GM10248 (cell line): ENCODE measurements at places on chromosomes 6 and 20.

- no peak for DNase-seq
These were observed 423.8 kb upstream of the ADGRB3 start for GRCh38 chr6:68211242-68211795.

GRCh38 chr6:111110036-111110435 is 22.7 kb downstream of the SLC16A10 start:
- no peak for DNase-seq

DNA sequence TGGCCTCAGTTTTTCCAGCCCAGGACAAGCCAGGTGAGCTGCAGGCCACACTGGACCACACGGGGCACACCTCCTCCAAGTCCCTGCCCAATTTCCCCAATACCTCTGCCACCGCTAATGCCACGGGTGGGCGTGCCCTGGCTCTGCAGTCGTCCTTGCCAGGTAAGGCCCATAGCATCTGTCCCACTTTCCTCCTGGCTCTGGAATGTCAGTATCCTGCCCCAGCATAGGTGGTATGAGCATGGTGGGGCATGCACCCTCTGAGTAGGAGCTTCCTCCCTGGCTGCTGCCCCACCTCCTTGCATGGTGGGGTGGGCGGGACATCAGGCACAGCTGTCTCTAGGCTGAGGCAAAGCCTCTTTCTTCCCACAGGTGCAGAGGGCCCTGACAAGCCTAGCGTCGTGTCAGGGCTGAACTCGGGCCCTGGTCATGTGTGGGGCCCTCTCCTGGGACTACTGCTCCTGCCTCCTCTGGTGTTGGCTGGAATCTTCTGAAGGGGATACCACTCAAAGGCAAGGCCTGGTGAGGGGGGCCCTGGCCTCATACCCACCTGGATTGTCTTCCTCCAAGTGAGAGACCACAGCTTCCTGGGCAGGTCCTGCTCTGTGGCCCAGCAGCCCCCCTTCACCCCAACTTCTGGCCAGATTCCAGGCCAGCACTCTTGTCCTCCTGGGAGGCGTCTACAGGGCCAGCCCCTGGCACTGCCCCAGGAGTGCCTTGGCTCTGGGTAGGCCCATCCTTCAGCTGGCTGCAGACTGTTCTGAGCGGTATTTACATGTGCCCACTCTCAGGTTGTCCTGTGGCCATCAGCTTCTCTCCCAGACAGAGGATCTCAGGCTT is 9.1 kb downstream of the PI16 start:
- DNase-seq: peak; percentile 63

GRCh38 chr20:38136421-38137245 is 28.4 kb downstream of the TGM2 start:
- DNase-seq: no peak

DNA sequence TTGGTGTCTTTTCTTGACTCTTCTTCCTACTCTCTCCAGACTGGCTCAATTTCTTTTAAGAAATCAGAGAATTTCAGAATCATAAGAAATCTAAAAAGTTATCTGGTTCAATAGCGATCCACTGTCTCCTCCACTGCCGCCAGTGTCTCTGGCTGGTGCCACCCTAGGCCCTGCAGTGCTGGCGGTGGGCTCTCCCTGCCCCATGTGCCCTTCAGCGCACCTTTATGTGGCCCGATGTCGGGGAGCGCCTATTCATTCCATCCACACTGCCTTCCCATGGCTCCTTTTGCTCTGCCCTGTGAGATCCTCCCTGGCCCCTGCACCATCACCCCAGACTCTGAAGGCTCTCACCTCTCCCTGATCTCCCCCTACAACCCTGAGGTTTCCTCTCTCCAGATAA is 62.8 kb downstream of the TBXT start:
- no peak for DNase-seq

- no peak for DNase-seq
These were observed 199.9 kb upstream of the PRDM1 start for GRCh38 chr6:105886066-105886813.

DNA sequence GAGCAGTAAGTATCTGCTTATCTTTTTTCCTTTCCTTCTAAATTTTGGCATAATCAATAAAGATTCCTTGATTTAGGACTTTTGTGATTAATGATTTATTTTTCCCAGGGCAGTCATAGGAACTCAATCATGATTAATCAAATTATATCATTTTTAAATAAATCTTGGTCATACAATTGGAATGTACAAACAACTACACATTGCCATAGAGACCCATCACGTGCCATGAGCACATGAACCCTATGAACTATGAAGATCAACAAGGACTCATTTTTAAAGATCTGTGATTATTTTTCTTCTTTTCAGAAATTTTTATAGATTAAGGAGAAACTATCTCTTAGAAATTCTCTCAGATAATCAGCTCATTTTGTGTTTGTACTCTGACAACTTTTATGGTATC is 622.4 kb downstream of the BCKDHB start:
- DNase-seq: no peak

DNA sequence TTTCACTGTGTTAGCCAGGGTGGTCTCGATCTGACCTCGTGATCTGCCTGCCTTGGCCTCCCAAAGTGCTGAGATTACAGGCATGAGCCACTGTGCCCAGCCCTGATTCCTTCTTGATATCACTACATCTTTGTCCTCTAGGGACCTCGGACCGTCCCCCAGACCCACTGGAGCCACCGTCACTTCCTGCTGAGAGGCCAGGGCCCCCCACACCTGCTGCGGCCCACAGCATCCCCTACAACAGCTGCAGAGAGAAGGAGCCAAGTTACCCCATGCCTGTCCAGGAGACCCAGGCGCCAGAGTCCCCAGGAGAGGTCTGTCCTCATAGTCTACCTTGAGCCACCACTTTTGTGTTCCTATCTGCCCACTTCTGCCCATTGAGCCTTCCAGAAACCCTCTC is 14.6 kb downstream of the MAVS start:
- no peak for DNase-seq

DNA sequence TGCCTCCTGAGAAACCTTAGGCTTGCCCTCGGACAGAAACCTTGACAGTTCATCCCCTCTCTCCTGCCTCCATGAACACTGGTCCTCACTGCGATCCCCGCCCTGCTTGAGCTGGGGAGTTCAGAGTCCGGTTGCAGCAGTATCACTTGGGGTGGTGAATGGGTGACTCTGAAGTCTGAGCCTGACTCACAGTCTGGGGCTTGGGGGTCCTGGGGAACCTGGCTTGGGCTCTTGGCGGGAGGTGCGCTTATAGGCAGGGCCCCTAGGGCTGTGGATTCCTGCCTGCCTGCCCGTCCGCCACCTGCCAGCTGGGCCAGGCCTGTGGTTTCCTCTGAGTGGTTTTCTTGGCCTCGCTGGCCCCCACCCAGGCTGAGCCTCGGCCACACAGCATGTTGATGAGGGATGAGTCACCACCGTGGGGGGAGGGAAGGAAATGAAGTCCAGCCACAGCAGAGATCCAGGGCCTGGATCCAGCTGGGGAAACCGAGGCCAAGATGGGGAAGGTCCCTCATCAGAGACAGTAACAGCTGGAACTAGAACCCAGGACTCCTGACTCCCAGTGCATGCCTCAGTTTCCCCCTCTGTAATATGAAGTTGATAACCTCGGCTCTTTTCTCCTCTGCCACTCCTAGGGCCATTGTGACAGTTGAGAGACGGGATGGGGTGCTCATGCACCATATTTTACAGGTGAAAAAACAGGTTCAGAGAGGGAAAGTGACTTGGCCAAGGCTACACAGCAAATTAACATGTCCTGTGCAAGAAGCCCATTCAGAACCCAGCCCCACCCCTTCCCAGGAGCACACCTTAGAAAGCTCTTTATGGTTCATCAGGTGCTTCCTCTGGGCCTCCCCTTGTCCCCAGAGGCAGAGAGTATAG is 9.2 kb downstream of the FOXS1 start:
- DNase-seq: peak; percentile 71

DNA sequence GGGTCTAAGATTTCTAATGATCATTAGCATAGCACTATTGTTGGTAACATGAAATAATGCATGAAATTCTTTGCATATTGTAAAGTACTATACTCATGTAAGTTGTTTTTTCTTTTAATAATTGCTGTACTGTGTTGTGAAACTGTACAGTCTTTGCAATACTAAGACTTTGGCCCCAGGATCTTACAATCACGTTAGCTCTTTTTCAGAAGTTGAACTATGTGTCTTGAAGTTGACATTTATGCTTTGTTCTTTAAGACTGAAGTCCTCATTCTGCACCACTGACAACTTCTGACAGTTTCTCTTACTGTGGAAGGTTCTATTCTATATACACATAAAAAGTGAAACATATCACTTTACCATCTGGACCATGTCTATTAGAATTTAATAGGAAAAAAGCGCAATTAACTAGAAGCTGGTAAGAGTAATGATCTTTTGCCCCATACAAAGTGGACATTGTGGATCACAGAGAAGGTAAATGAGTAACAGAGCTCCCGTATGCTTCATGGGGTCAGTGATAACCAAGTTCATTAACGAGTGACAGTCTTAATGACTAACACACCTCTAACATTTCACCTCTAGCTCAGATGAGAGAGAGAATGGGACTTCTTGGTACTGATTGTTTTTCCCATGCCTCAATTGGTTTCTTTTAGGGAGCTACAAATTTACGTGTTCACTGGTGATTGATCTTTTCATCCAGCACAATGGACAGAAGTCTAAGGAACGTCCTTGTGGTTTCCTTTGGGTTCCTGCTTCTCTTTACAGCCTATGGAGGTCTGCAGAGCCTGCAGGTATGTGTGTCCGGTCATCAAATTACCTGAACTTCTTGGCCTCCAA is at the start of gene UNC93A:
TSS of gene UNC93A (plus strand) at position 530 of the 837 bp plus-strand sequence. CDS start at position 705, 175 bp downstream.
- no peak for DNase-seq

- DNase-seq: no peak
These were observed 390.8 kb downstream of the GJA1 start for GRCh38 chr6:121826156-121826810.

GRCh38 chr20:9838378-9839295 is at the start of gene PAK5:
Gene PAK5, minus strand, starts transcription at chr20:9839076. Its CDS starts 194,748 bp downstream, at chr20:9644328.
- DNase-seq: no peak

- DNase-seq: no peak
These were observed 55.1 kb upstream of the FBXL4 start for GRCh38 chr6:99002831-99003230.

GRCh38 chr6:29723262-29723665 is at the start of gene HLA-F:
Gene HLA-F, plus strand, starts transcription at chr6:29723434. Its CDS starts 30 bp downstream, at chr6:29723464.
- peak; percentile 93 for DNase-seq

GRCh38 chr6:134060491-134061106 is 8.2 kb upstream of the SLC2A12 start:
- no peak for DNase-seq

GRCh38 chr6:121886223-121886830 is 450.9 kb downstream of the GJA1 start:
- DNase-seq: no peak

GRCh38 chr6:439641-440167 is 48.2 kb downstream of the IRF4 start:
- DNase-seq: no peak

GRCh38 chr6:125095580-125096301 is 57.8 kb upstream of the TPD52L1 start:
- DNase-seq: no peak

DNA sequence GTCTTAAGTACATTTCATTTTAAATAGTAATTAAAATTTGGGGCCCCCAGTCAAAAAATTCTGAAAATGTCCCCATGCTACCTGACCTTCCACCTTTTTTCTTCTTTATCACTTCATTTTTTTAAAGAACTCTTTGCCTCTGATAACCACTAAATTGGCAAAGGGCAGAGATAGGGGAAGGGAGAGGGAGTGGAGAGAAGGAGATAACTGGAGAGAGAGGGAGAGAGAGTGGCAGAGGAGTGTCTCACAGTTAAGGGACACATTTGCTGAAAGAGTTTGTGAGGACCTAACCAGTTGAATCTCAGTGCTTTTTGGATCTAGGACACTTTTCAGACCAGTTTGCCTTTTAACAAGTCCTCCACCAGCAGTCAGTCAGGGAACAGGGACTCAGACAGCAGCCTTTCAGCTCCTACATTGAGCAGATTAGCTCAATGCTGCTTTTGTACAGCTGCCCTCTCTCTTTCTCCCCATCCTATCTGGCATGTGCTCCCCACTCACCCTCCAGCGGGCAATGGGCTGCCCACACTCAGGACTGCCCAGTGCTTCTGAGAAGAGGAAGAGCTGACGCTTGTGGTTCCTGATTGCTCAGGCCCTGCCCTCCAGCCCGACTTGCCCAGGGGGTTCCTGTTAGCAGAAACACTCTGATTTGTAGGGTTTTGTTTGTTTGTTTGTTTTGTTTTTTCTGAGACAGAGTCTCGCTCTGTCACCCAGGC is 14.4 kb downstream of the ARMC2 start:
- no peak for DNase-seq

- no peak for DNase-seq
These were observed 42.1 kb upstream of the FAM83D start for GRCh38 chr20:38883981-38884733.

- peak; percentile 93 for DNase-seq
These were observed 146.8 kb downstream of the SH3BGRL2 start for GRCh38 chr6:79777713-79778579.

DNA sequence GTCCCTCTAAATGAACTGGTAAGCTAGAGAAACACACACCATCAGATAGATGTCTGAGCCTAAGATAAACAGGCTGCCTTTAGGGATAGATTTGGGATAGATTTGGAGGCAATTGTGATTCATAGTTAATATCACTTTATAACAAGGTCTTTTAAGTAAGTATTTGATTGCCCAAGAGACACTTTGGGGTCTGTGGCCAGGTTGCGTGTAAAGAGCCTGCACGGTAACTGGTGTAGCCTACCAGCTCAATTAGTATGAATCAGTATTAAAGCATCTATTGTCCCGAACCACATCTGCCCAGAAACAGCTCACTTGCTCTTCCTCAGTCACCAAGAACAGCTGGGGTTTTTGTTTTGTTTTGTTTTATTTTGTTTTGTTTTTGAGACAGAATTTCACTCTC is 193.3 kb downstream of the SASH1 start:
- no peak for DNase-seq

DNA sequence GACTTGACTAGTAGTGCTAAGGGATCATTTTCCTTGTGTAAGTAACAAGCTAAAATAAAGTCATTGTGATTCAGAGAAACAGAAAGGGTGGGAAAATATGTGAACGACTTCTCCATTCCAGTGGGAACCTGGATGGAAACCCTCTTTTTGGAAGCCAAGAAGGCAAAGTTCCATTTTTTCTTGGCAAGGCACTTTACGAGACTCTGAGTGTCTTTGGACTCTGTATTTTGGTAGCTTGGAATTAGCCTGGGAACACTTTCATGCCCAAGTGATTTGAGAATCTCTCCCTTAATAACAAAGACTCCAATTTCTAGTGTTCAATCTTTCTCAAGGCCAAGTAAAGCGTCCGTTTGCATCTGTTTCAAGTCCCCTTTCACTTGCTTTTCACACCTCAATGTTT is 100.5 kb upstream of the SASH1 start:
- DNase-seq: no peak
